ENCODE measurements at places on chromosomes 7 and 10. TPM values are rescaled to one million over a fixed set of nuclear protein-coding genes. Genes with fewer than 3 reads are reported as not detected.

GRCh38 chr10:109892931-109893330 lies 30.4 kb downstream of the XPNPEP1 start:
- peaks cover 62% of the 10 kb centered on the region for H3K4me1 ChIP-seq
- peak; percentile 27 for DNase-seq
- peak overlapping the region; percentile 88 for H3K27ac ChIP-seq
- no peak overlapping the region for H3K4me3 ChIP-seq
- no peaks in the 10 kb centered on the region for H3K27me3 ChIP-seq
- H3K36me3 ChIP-seq = peaks cover 2% of the 10 kb centered on the region

DNA sequence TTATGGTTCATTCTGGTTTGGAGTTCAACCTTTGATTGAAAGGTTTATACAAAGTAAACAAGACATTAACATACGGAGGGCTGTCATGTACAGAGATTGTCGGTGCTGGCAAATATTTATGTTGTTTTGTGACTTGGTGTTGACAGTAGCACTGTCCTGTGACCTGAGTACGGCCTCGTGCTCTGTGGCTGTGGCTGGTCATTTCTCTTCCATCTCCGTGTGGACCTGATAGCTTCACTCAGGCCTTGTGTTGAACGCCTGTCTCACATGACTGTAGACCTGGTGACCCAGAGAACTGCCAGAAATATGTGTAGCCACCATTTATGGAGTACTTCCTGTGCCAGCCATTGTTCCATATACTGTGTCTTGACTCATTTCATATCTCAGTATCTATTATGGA lies 311.6 kb downstream of the CCDC3 start:
- no peaks in the 10 kb centered on the region for H3K36me3 ChIP-seq
- no peaks in the 10 kb centered on the region for H3K27me3 ChIP-seq
- no peak overlapping the region for H3K4me3 ChIP-seq
- no peak overlapping the region for H3K27ac ChIP-seq

Gene CAV2
- 157 TPM for total RNA-seq

DNA sequence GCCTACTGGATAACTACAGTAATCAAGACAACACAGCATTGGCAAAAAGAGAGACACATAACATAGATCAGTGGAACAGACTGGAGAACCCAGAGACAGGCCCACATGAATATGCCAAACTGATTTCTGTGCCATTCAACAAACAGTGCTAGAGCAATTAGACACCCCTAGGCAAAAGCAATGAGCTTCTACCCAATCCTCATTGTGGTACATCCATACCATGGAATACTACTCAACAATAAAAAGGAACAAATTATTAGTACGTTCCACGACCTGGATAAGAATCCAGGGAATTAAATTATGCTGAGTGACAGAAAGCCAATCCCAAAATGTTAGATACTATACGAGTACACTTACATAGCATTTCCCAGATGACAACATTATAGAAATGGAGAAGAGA lies 2.8 kb upstream of the SVIL start:
- peaks cover 16% of the 10 kb centered on the region for H3K4me1 ChIP-seq
- H3K36me3 ChIP-seq = no peaks in the 10 kb centered on the region
- DNase-seq = no peak

- H3K36me3 ChIP-seq = no peaks in the 10 kb centered on the region
- H3K4me3 ChIP-seq = no peak overlapping the region
- no peaks in the 10 kb centered on the region for H3K27me3 ChIP-seq
- no peak overlapping the region for H3K27ac ChIP-seq
Observed at GRCh38 chr10:117673230-117674010, 130.9 kb downstream of the EMX2 start.

DNA sequence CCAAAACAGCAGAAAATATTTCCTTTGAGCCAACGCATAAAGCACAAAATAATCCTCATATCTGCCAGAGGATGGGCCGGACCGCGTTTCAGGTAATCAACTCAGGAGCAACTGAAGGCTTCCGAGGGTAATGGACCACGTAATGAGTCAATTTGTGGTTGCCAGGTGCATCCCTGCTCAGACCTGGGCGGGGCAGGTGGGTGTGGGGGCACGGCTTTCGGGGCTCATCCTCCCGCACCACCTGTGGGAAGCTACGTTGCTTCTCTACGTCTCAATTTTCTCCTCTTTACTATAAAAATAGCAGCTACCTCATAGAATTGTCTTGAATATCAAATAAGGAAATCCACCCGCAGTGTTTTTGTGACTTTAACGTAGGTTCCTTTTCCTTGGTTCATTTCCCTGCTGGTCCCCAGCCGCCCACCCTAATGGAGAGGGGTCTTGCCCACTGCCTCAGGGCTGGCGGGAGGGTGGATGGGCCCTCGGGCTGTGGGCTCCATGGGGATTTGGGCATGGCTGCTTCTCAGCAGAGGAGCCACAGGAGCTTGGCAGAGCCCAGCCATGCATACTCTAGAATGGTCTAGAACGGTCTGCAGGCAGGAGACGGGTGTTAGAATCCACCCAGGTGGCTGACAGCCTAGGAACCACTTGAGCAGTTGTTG lies 324.7 kb downstream of the ADARB2 start:
- no peaks in the 10 kb centered on the region for H3K27me3 ChIP-seq
- DNase-seq = no peak
- no peak overlapping the region for H3K4me3 ChIP-seq

DNA sequence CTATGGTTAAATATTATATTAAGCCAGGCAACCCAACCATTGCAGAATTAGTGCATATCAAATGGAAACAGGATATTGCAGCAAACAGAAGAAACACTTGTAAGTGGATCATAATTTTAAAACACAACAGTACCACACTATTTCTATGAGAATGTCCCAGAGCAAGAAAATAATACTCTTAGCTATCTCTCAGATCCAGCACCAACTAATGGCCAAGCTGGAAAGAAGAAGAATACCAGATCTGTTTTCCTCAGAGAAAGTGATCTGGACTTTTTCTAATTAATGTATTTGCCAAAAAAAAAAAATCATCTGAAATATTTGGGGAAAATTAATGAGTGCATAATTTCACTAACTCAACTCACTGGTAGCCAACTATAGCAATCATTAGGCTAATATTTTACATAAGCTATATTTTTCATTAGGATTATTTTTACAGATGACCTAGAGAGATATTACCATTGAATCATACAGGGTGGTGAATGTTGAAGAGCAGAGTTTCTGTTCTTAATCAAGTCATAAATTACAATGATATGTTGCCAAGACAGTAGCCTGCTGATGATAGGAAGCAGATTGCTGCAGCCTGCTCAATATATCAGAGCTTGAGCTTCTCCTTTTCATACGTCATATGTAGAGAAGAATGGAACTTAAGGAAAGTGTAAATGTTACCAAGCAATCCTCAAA lies 995.4 kb upstream of the LRRN3 start:
- no peaks in the 10 kb centered on the region for H3K4me1 ChIP-seq
- no peaks in the 10 kb centered on the region for H3K36me3 ChIP-seq
- no peak for DNase-seq
- H3K27me3 ChIP-seq = no peaks in the 10 kb centered on the region

DNA sequence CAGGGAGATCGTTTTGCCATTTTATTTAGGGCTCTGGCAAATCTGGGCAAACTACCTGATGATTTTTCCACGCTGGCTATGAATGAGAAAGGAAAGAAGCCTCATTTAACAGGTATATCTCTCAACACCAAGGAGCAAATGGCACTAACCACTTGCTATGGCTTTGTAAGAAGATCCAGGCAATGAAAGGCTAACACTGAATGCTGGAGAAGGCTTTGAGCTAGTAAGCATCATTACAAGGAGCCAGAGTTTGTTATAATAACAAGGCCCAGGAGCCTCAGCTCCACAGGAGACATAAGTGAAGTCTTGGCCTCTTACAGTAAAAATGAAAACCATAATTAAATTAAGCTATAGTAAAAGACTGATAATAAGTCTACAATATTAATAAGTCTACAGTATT lies 123.1 kb downstream of the CNOT4 start:
- H3K36me3 ChIP-seq = no peaks in the 10 kb centered on the region
- H3K27ac ChIP-seq = no peak overlapping the region
- H3K4me1 ChIP-seq = no peaks in the 10 kb centered on the region
- H3K27me3 ChIP-seq = no peaks in the 10 kb centered on the region
- no peak for DNase-seq

DNA sequence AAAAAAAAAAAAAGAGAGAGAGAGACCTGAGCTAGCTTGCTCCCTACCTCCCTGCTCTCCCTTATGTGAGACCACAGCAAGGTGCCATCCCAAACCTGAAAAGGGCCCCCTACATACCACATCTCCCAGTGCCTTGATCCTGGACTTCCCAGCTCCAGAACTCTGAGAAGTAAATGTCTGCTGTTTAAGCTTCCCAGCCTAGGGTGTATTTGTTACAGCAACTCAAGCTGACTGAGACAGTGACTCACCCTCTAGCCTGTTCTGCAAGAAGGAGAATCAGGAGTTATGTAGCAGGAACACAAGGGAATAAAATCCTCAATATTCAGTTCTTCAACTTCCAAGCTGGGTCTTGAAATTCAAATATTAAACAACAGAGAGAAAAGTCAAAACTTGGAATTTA lies 52.1 kb upstream of the TMEM72 start:
- no peak overlapping the region for H3K4me3 ChIP-seq
- no peak for DNase-seq
- no peaks in the 10 kb centered on the region for H3K27me3 ChIP-seq
- H3K36me3 ChIP-seq = no peaks in the 10 kb centered on the region
- H3K4me1 ChIP-seq = peaks cover 9% of the 10 kb centered on the region
- H3K27ac ChIP-seq = no peak overlapping the region

Gene OR9A2
- not detected for total RNA-seq

DNA sequence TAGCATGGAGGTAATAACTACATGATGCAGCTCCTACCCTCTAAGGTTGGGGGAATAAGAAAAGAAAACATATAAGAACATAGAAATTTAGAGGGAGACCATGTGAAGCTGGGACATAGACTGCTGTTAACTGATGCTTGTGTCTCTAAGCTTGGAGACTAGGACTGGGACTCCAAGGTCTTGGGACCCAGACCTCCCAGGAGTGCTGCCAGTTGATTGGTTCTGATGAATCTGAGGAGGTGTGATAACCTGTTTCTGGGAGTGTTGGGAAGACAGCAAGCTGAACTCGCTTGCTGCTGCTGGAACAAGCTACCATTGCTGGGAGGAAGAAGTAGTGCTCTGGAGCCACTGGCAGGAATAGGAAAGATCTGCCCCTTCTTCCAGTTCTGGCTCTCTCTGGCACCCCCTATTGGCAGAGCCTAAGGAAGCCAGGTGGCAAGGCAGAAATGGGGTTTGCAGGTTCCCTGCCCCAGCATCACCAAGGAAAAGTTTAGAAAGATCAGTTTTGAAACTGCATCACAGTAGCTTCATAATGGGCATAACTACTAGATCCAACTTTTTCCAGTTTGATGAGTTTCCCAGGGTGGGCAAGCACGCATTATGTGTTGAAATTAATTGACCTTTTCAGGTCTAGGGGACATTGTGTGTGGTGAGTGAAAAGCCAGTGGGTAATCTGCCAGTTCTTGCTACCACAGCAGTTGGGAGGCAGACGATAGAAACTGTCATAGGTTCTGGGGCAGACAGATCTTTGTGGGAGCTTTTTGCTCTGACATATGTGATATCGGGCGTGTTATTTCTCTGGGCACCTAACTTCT lies 140.7 kb downstream of the SND1 start:
- no peak overlapping the region for H3K4me3 ChIP-seq
- no peaks in the 10 kb centered on the region for H3K4me1 ChIP-seq
- DNase-seq = no peak
- H3K36me3 ChIP-seq = no peaks in the 10 kb centered on the region

GRCh38 chr10:102645741-102646609 lies 1.7 kb downstream of the TRIM8 start:
- peaks cover 48% of the 10 kb centered on the region for H3K4me1 ChIP-seq
- peak overlapping the region; percentile 96 for H3K4me3 ChIP-seq
- DNase-seq = peak; percentile 68
- H3K36me3 ChIP-seq = no peaks in the 10 kb centered on the region
